Kasumi-1 (cell line): ENCODE measurements at places on chromosomes 12 and 14.

GRCh38 chr12:16303939-16304338 is 26.5 kb upstream of the SLC15A5 start:
- no peak for DNase-seq

DNA sequence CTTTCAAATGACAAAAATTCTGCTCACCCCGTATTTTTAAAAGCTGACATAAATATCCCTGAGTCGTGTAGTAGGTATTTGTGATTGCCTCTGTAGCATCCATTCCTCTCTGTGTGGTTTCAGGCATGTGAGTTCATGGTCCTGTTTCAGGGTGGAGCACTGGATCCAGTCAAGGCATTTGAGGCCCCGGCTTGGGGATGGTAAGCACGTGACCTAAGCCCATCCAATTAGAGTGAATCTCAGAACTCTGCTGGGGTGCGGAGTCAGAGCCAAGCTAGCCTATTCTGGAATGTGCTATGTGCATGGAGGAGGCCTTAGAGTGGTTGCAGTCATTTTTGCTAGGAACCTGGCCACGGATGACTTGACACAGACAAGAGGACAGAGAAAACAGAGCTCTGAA is 4.3 kb upstream of the CSRP2 start:
- no peak for DNase-seq

- DNase-seq: no peak
These were observed 5.9 kb downstream of the PRPF39 start for GRCh38 chr14:45089813-45090212.

DNA sequence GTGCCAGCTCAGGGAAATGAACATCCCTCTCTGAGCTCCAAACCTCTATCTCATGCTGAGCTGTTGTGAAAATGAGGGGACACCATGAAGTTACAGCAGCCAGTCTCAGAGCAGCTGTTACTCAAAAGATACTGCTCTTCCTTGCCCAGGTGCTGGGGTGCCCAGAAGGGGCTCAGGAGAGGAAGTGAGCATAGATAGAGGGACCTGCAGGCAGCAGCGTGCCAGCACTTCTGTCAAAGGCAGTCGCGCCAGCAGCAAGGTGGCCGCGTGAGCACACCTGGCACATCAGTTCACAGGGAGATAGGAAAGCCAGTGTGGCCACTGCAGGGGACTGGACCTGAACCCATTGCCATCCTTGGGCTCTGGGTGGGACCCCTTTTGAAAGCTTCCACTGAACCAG is 27.8 kb downstream of the C14orf132 start:
- DNase-seq: no peak

DNA sequence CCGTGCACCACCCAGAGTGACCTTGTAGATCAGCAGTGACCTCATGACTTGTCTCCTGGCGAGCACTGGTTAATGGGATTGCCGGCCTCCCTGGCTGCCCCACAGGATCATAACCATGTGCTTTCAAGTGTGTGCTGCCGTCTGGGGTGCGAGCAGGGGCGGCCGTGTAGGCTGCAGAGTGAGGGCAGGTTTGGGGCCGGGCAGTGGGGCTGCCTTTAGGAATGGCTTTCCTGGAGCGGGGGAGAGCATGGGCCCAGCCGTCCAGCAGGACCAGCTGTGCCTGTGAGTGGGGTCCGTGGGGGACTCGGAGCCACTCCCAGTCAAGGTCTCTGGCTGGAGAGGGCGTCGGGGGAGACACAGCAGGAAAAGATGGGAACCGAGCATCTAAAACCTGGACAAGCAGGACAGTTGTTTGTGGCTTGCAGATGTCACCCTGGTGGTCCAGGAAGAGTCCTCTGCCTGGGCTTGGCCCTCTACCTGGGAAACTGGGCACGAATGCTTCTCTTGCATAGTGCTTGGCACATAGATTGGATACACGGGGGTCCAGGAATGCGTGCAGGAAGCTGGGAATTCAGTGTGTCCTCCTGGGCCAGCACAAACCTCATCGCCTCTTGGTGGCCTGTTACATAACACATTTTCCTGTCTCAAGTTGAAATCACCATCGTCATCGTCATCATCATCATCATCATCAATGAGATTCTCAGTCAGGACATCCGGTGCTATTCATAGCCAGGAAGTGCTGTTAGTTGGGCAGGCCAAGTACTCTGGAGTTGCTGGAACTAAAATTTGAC is 96.0 kb downstream of the ADGRD1 start:
- no peak for DNase-seq

DNA sequence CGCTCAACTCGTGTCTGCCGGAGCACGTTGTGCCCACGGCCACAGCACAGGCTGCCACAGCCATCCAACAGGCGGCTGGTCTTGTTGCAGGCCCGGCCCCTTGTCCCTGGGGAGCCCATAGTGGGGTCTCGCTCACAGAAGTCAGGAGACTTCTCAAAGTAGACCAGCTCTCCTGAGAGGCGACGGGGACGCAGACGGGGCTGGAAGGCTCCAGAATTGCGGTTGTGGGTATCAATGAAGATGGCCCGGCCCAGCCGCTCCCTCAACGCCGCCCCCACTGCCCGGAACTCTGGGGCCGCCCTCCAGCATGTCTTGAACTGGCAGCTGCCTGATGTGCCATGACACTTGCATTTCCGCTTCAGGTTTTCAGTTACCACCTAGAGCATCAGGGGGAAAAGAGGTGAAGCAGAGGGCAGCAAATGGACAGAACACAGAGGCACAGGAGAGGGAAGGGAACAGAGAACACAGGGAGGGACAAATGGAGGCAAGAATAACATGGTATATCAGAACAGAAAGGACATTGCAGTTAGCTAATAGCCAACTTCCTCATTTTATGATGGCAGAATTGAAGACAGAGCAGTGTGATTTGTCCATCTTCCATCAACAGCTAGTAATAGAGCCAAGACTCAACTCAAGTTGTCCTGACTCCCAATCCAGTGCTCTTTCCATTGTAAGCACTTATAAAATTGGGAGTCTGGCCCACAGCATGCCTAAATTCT is 5.2 kb downstream of the WNT10B start:
- DNase-seq: peak; percentile 67

GRCh38 chr12:2719392-2719791 is 75.4 kb upstream of the FKBP4 start:
- no peak for DNase-seq

DNA sequence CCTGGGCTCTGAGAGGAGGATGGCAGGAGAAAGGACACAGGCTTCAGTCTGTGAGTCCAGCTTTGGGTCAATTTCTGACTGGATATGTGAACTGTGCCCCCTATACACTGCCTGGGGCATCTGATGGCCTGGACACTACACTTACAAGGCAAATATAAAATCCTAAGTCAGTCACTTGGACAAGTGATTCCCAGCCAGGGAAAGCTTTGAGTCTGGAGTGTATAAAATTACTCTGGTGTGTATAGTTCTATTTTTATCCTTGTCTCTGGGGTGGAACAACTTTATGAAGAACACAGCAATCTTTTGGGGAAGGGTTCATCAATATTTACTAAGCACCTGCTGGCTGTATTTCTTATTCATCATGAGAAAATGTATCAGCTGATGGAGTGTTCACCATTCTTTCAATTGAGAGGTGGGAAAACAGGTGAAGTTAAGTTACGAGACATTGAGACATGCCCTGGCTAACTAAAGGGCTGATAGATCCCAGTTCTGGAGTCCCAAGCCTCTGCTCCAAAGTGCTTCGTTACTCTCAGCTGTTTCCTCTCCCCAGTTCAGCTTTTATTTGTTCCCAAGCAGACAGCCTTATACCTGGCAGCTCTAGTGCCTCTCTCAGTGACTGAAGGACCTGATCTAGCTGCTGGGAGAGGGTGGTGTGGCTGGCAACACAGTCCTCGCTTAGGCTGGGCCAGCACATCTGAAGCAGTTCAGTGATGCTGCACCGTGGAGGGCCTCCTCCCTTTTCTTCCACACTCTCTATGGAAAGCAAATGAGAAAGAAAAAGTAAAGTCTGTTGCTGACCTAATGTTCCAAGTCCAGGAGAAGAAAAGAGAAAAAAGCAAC is 30.9 kb downstream of the ZFYVE26 start:
- no peak for DNase-seq

DNA sequence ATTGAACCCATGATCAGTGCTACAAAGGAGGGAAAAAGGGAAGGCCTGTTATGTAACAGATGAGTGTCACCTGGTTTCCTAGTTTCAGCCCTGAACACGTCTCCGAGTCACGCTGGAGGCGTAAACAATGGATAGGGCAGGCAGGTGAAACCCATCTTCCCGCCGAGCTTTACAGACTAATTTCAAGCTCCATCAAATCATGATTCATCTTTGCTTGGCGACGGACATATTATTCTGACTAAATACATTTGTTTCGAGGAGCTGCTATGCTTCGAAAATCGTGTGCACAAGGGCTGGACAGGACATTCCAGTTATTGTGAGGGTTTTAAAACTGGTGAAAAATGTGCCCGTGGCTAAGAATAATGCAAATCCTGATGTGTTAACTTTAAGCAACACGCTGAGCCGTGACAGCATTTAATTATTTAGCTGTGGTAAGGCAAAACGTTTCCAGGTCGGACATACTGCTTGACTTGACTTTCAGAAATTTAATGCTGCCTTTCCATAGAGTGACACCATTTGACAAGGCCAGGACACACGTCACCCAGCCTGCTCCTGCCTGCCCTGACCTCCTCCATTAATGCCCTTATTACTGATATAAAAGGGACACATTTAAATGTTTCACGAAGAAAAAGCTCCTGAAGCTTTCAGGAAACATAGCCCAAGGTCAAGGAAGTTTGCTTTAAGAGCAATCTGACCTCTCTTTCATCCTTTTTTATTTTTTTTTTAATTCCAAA is 1203.5 kb upstream of the TMEM132C start:
- DNase-seq: no peak

DNA sequence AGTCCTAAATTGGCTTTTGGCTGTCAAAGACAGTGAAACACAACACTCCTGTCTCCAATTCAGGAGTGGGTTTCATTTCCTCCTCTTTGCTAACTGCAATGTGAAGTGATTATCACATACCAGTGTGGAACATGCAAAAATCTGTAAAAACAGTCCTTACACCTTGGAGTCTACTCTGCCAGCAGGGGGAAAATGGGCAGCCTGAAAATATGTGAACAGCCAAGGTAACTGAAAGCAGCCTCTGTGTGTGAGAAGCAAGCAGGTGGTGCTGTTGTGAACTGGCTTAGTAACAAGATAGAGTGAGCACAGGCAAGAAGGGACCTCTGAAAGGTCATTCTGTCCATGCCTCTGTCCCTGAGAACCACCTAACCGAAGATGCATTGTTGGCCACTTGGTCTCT is 6.0 kb downstream of the PRMT8 start:
- no peak for DNase-seq

DNA sequence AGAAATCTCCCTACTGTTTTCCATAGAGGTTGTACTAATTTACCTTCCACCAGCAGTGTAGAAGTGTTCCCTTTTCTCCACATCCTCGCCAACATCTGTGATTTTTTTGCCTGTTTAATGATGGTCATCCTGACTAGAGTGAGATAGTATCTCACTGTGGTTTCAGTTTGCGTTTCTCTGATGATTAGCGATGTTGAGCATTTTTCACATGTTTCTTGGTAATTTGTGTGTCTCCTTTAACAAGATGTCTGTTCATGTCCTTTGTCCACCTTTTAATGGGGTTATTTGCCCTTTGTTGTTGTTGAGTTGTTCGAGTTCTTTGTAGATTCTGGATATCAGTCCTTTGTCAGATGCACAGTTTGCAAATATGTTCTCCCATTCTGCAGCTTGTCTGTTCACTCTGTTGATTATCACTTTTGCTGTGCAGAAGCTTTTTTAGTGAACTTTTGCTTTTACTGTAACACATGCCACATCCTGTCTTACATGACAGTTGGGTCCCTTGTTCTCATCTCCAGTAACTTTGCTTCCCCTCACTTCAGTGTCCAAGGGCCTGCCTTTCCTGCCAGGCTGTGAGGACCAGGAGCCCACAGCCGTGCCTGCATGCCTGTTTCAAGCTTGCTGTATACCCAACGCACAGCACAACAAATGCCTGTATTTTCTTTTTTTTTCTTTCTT is 64.9 kb downstream of the SPRING1 start:
- peak; percentile 87 for DNase-seq

- no peak for DNase-seq
These were observed 105.1 kb downstream of the ERGIC2 start for GRCh38 chr12:29275834-29276233.

DNA sequence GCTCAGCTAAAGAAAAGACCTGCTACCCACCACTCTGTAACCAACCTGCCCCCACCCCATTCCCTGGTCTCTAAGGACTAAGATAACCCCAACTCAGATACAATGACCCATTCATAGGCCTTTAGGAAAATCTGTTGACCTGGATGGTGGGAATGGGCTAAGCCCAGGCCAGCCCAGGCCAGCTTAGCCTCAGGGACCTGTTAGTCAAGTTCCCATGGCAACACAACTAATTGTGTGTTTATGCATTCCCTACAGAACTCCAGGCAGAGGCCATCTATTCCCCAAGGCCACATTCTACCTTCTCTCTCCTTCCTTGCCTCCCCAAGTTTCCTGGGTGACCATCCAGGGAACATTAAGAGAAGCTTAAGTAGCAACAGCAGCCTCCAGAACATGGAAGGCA is 16.1 kb upstream of the KRT8 start:
- no peak for DNase-seq

DNA sequence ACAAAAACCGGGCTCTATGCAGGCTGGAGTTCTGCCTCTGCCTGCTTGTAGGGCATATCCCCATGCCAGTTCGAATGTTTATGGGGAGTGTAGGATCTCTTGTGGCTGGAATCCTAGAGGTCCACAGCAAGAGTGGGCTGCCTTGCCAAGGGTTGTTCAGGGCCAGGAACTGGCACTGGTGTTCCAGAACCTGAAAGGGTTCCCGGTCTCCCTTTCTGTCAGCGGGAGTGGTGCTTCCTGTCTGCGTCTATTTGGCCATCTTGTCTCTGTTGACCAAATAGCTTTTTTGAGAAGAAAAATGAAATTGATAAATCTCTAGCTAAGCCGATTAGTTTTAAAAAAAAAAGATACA is 17.8 kb downstream of the OLR1 start:
- no peak for DNase-seq

DNA sequence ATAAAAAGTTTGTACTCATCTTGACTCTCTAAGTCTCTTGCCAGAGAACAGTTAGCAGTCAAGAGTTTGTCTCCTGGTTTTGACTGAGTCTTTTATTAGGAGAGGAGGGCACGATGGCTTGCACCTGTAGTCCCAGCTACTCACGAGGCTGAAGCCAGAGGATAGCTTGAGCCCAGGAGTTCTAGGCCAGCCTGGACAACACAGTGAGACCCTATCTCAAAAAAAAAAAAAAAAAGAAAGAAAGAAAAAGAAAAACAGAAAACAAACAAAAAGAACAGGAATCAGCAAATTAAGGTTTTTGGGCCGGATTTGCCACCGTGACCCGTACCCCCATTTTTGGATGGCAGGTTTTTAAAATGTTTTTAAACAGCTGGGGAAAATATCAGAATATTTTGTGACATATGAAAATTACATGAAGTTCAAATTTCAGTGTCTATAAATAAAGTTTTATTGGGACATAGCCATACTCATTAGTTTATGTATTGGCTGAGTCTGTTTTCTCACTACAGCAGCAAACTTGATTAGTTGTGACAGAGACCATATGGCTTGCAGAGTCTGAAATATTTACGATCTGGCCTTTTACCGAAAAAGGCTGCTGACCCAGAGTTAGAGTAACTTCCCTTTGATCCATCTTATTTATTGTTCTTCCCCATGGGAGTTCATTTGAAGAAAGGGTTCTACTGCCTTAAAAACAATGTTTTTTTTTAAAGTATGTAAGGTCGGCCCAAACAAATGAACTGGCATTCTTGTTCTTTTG is 31.2 kb downstream of the VEZT start:
- no peak for DNase-seq

GRCh38 chr14:62001963-62002362 is 239.7 kb downstream of the SNAPC1 start:
- DNase-seq: no peak

GRCh38 chr12:45974883-45975282 is 15.5 kb downstream of the SCAF11 start:
- no peak for DNase-seq

- peak; percentile 58 for DNase-seq
These were observed 316.5 kb upstream of the OR4E1 start for GRCh38 chr14:21990116-21990515.

GRCh38 chr14:63712123-63712522 is 15.7 kb downstream of the SGPP1 start:
- no peak for DNase-seq
